ENCODE measurements at places on chromosomes 13 and 19.

- DNase-seq, result no peak
These were observed 301.7 kb downstream of the HS6ST3 start for GRCh38 chr13:96391606-96392005.

- no peak for DNase-seq
These were observed 13.6 kb upstream of the STRN4 start for GRCh38 chr19:46759817-46760333.

DNA sequence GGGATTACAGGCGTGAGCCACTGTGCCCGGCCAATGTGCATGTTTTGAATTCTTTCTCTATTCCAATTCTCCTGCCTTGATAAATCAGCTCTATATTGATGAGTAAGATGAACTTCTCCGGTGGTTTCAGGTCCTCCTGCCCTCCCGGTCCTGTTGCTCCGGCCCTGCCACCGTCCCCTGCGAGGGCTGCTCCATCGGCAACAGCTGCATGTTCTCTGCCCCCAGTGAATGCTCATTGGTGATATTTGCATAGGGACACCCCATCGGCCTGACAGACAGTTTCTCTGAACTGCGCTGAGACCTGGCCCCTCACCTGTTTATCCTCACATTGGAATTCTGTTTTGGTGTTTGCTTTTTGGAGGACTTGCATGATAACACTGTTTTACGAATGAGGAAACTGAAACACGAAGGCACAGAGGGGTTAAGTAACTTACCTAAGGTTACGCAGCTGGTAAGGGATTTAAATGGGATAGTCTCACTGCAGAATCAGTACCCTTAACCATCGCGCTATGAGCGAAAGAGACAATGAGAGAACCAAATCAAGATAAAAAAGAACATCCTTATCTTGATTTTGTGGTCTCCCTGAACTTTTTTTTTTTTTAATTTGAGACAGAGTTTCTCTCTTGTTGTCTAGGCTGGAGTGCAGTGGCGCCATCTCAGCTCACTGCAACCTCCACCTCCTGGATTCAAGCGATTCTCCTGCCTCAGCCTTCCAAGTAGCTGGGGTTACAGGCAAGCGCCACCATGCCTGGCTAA is 32.2 kb downstream of the ZNF557 start:
- DNase-seq, result no peak

GRCh38 chr19:3100747-3101730 is 6.9 kb downstream of the GNA11 start:
- no peak for DNase-seq

- DNase-seq, result no peak
These were observed 2.8 kb downstream of the UBA2 start for GRCh38 chr19:34430738-34431625.

DNA sequence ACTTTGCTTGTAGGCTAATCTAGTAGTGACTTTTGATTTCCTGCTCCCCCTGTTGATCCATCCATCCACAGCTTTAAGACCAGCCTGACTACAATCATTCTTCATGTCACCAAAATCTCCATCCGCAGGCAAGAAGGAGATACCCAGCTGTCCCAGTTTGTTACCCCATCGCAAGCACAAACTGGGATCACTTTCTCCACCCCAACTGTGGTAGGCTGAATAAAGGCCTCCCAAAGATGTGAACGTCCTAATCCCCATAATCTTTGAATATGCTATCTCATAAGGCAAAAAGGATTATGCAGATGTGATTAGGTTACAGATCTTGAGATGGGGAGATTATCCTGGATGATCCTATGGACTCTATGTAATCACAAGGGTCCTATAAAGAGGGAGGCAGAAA is 202.0 kb downstream of the ENOX1 start:
- no peak for DNase-seq

DNA sequence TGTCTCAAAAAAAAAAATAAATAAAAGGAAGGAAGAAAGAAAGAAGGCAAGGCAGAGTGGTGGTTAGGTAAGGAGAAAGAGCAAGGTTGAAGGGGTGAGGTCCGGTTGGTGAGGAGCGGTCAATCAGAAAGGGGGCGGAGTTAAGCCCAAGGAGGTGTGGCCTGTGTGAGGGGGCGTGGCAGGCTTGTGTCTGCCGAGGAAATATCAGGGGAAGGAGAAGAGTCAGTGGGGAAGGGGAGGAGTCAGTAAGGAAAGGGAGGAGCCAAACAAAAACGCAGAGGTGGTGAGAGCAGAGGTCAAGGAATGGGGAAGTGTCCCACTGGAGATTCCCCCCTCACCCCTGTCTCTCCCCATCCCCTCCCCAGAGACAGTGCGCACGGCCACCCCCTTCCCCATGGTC is 5.9 kb downstream of the CACNG7 start:
- DNase-seq, result no peak

GRCh38 chr13:27353166-27353583 is 71.2 kb upstream of the GTF3A start:
- DNase-seq, result no peak

DNA sequence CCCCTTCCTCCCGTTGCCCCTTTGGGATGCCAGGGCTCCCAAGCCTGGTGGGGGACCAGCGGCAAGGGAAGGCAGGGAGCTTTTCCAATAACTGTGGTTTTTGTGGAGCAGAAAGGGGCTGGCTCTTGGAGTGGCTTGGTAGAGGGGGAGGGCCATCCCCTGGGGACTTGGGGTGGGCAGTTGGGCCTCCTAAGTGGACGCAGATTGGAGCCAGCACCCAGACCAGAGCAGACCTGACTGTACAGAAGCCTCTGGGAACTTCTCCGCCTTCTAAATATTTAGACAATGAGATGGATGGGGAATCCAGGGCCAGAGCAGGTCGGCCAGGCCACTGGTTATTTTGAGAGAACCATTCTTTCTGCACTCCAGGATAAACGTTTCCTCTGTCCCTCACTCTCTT is 4.2 kb downstream of the PTGIR start:
- no peak for DNase-seq

DNA sequence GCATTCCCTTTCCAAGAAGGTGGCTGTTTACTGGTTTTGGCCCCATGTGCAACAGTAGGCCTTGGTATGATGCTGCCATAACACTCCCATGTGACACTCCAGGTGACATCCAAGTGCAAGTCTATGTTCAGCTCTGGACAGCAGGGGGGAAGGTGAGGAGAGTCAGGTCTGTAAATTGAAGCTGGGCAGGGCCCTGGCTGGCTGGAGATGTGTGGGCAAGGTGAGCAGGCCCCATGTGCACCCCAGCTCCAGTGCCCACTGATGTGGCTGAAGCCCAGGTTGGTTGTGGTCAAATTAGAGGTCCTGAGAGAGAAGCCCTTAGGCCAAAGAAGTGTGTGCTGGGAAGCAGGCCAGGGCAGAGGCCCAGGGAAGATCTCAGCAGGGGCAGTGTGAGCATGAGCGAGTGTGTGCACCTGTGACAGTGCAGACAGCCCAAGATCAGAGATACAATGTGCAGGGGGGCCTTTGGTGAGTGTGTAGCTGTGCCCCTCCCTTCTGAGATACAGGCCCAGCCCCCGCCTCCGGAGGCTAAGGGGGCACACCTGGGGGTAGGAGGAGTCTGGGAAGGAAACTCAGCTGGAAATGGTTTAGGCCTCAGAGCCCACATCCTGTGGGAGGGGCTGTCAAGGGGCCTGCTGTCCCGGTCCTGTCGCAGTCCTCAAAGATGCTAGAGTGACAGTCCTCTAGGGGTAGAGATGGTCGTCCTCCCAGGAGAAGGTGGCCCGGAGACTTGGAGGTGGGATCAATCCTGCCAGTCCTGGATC is 18.6 kb downstream of the DEDD2 start:
- DNase-seq, result peak; percentile 52
